ENCODE measurements at places on chromosomes 5 and 9. TPM values are rescaled to one million over a fixed set of nuclear protein-coding genes. Genes with fewer than 3 reads are reported as not detected.

CTSV gene
- 0.71 TPM for total RNA-seq

TMEM171 gene
- total RNA-seq = not detected

INSL6 gene
- total RNA-seq = not detected

WDR36 gene
- total RNA-seq = 61.7 TPM

DNA sequence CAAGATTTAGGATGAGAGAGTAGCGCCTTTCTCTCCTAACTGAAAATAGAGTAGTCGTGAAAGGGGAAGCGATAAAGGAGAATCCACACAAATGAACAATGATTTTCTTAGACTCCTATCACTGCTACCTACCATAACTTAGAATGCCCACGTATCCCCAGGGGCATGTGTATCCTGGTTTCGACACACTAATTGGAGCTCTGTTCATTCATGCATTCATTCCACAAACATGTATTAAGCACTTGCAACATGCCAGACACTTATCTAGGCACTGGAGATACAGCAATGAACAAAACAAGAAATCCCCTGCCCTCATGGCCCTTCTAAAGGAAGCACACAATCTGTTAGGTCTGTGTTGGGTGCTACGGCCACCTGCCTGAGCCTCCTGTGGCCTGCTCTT lies 40.0 kb downstream of the ARL15 start:
- DNase-seq = no peak

DNA sequence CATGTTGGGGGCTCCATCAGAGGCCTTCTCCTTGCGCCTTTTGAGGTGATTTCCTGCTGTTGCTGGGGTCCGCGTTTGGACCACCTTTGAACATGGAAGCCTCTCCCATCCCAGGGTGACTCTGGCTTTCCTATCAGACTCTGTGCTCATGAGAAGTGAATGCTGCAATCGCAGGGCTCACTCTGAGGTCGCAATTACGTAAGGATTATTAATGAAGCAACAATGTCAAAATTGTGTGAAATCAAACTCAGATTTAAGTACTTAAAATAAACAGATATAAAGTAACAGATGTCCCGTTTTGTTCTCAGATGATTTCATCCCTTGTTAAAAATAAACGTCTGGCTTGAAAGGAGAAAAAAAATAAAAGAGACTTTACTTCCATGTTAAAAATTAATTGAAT lies 634.2 kb downstream of the BNC2 start:
- no peak for DNase-seq

CDKN2A gene
- 1.6 TPM for total RNA-seq

DMRT3 gene
- not detected for total RNA-seq

All from activated CD4-positive, alpha-beta T cell treated with anti-CD3 and anti-CD28 coated beads for 36 hours (primary cell).